Activated CD8-positive, alpha-beta memory T cell treated with anti-CD3 and anti-CD28 coated beads, Interleukin-2, amount 50 U/mL, for 48 hours (primary cell): ENCODE measurements at places on chromosomes 12 and 14.

DNA sequence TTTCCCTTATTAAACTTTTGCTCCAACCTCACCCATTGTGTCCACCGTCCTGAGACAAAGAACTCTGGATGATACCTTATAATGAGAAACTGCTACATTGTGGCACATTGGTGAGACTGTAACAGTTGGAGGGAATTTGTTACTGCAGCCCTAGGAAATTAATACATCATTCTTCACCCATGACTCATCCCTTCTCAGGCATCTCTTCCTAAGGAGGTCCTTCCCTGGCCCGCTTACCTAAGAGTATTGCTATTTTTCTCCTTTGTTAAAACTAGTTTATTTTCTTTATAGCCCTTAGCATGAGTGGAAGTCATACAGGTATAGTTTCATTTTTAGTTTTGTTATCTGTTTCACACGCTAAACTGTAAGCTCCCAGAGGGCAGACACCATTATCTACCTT lies 87.1 kb downstream of the TMEM260 start:
- DNase-seq: no peak

DNA sequence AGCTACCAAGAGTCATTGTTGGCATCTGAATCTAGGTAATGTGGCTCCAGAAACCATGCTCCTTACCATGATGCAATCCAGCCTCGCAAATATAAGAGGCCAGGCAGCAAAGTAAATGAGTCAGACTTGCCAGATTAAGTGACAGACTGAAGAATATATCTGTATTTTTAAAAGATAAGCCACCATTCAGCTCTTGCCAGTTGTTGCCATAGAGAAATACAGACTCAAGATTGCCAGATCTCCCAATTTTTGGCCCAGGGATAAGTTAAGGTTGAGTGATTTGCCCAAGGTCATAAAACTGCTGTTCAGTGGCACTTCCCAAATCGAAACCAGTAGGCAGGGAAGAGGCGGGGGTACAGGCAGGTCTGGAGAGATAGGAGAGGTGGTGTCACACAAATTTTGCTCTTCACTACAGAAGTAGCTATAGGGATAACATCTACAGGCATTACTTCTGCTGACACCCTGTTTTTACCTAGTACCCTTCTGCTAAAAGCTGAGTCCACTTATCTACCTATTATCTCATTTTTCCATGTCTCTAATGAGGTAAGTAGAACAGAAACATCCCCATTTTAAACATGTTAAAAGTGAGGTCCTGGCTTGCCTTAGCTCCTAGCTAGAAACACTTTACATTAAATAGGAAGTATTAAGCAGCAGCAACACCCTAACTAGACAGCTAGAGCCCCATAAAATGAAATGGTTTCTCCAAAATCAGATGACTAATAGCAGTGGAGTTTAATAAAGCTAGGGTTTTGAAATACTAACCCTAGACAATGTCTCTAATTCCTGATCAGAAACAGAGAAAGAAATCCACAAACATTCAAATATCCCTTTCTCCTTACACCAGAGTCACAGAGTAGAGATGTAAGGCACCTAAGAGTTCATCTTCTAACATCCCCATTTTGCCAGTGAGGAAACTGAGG lies 19.5 kb downstream of the DCAF5 start:
- no peak for DNase-seq

DNA sequence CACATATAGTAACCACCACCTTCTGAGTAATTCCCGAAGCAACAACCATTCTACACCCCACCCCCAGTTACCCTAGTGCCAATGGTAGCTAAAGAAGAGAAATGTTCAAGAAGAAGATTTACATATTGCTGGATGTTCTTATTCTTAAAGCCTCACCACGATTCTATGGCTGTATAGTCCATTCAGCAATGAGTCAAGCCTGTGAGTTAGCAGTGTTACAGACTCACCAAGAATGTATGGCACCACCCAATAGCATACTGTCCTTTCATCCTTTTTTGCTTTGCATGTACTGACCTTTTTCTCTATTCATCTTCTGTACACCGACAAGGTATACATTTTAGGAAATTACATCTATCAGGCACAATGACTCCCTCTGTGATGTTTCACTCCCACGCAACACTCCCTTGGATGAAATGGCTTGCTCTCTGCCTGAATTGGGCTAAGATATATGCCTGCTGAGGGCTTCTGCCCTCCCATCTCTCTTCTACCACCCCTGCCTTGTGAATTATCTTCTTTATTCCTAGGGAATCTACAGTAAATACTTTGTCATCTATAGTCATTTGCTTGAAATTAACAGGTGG lies 945.8 kb downstream of the DIO2 start:
- no peak for DNase-seq

DNA sequence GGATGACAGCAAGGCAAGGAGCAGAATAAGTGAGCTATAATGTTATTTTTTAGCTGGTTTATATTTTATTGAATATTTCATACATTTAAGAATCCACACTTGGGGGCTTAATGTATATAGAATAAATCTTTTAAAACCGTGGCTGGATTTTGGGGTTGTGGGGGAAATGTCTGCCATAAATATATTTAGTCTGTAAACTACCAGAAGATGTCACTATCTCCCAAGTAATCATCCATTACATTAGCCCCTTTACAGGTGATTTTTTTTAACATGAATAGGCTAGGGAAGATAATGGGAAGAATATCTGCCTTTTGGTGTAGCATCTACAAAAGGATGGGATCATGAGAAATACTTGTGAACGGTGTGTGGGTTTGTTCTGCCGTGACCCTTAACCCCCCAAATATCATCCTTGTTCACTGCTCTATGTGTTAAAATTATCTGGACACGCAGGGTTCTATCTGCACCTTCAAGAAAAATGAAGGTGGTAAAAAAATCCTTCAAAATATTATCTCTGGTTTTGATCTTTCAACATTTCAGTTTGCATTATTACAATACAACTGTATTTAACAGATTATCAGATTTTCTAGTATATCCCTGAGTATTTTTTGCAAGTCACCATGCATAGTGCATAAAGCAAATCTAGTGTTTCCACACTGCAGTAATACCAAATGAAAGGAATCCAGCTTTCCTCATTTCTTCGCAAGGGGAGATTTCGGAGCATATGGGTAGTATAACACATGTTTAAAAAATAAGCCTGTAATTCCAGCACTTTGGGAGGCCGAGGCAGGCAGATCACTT lies 8.0 kb upstream of the SLC17A8 start:
- no peak for DNase-seq

- no peak for DNase-seq
These were observed 12.6 kb upstream of the AMN start for GRCh38 chr14:102909911-102910310.

- DNase-seq: no peak
These were observed 95.2 kb upstream of the PCED1B start for GRCh38 chr12:46983959-46984841.

- DNase-seq: no peak
These were observed 183.8 kb downstream of the DPF3 start for GRCh38 chr14:72709916-72710611.

DNA sequence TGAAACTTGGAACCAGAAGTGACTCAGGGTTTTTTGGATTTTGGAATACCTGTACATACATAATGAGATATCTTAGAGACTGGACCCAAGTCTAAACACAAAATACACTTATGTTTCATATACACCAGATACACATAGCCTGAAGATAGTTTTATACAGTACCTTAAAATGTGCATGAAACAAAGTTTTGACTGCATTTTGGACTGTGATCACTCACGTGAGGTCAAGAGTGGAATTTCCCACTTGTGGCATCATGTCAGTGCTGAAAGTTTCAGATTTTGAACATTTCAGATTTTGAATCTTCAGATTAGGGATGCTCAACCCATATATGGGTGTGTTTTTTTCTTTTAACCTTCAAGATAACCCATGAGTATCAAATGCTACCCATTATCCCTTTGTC lies 6.6 kb downstream of the SBNO1 start:
- no peak for DNase-seq

GRCh38 chr14:24133735-24134134 lies 2.3 kb upstream of the PSME1 start:
- DNase-seq: no peak

DNA sequence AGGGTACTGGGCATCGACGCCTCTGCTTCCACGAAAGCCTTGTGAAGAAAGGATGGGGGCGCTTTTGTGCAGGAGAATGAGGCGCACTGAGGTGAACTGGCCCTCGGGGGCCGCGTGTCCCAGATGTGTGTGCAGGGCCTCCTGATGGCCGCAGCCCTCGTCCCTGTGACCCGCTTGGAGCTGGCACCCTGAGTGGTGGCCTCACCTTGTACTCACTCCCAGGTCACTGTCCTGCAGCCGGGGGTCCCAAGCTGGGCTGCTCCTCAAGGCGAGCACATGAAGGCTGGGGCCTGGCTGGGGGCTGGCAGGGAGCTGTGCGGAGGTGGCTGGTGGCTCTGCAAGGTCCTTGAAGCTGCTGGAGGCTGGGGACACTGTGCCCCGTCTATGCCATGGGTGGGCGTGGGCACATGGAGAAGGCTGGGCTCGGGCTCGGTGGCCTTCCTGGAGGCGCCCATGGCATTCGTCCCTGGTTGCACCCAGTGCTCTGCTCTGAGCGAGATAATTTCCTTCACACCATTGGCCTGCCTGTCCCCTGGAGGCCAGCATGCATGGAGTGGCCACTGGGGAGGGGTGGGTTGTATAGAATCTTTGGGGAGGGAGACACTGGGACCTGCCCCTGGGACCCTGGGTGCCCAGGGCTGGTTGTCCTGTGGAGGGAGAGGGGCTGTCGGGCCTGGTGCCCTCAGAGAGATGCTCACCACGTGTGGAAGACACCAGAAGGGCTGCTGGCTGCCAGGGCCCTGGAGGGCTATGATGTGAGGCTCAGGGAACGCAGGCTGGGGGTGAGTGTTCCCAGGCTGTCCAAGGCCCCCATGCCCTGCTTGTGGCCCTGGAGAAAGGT lies 79.3 kb downstream of the TMEM121 start:
- DNase-seq: no peak

DNA sequence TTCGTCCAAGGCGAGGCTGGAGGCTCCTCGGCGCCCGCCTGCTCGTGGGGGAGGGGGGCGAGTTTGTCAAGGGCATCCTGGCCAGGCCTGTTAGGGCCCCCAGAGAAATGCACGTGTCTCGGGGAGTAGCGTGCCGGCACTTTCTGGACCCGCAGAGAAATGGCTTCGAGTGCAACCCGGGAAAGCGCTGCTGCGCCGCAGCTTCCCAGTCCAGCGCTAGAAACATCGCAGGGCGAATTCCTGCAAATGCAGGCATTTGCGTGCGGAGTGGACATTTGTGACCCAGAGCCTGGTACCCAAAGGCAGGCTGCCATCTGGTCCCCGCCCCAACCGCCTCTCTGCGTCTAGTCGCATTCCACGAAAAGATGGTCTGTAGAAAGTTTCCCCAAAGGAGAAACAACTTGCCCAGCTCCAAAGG lies 756 bp downstream of the LGR5 start:
- no peak for DNase-seq

- peak; percentile 39 for DNase-seq
These were observed 207.5 kb upstream of the RTL1 start for GRCh38 chr14:101110729-101111619.

GRCh38 chr12:12898911-12899511 lies 7.6 kb downstream of the GPRC5A start:
- DNase-seq: no peak
